ENCODE measurements at places on chromosomes 2 and 18. TPM values are rescaled to one million over a fixed set of nuclear protein-coding genes. Genes with fewer than 3 reads are reported as not detected.

PDCD1 gene
- total RNA-seq, result not detected

CSRNP3 gene
- total RNA-seq, result 0.19 TPM

NLRC4 gene
- not detected for total RNA-seq

CFAP221 gene
- not detected for total RNA-seq

CIB4 gene
- total RNA-seq, result not detected

SERPINB3 gene
- total RNA-seq, result not detected

MDH1B gene
- total RNA-seq, result 0.33 TPM

FMNL2 gene
- 50.9 TPM for total RNA-seq

HJURP gene
- total RNA-seq, result 25.5 TPM

C2orf78 gene
- not detected for total RNA-seq

NOSTRIN gene
- 0.65 TPM for total RNA-seq

LAMA3 gene
- total RNA-seq, result 6.5 TPM

CAVIN2 gene
- total RNA-seq, result 335 TPM

LMAN1 gene
- 142 TPM for total RNA-seq

NPAS2 gene
- 32.3 TPM for total RNA-seq

SDC1 gene
- 5.9 TPM for total RNA-seq

TDRD15 gene
- not detected for total RNA-seq

RTP5 gene
- not detected for total RNA-seq

EGR4 gene
- total RNA-seq, result not detected

HAUS1 gene
- 92.4 TPM for total RNA-seq

SP9 gene
- total RNA-seq, result not detected
